ENCODE measurements at places on chromosomes 12 and 14. TPM values are rescaled to one million over a fixed set of nuclear protein-coding genes. Genes with fewer than 3 reads are reported as not detected.

The CLEC9A gene
- not detected for total RNA-seq

The ANKRD9 gene
- total RNA-seq, result 16.4 TPM

The B3GNT4 gene
- total RNA-seq, result 1.4 TPM

The ACSM4 gene
- total RNA-seq, result not detected

The CCDC38 gene
- total RNA-seq, result not detected

The DEPDC4 gene
- 6.9 TPM for total RNA-seq

All from epithelial cell of alveolus of lung (primary cell).